ENCODE measurements at places on chromosomes 12 and 14. TPM values are rescaled to one million over a fixed set of nuclear protein-coding genes. Genes with fewer than 3 reads are reported as not detected.
A peak's percentile ranks its signal among the peaks of the same experiment; 100 is the strongest.

DNA sequence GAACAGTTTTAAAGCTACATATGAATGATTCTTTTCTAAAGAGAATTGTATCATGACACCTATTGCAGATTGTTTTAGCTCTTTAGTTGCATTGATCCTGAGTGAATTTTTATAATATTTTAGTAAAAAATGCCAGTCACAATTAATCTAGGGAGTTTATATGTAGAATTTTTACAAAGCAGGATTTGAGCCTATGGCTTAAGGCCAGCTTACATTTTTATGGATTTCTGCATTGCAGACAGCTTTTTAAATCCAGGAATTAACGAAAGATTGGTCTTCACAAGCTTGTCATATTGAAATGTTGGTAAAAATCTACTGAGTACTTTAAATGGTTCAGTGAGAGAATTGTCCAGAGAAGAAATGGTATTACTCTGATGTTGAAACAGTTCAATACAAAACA is 358.0 kb downstream of the TMTC2 start:
- DNase-seq: no peak

- peak; percentile 39 for DNase-seq
These were observed 91.8 kb downstream of the EML1 start for GRCh38 chr14:99884834-99885648.

DNA sequence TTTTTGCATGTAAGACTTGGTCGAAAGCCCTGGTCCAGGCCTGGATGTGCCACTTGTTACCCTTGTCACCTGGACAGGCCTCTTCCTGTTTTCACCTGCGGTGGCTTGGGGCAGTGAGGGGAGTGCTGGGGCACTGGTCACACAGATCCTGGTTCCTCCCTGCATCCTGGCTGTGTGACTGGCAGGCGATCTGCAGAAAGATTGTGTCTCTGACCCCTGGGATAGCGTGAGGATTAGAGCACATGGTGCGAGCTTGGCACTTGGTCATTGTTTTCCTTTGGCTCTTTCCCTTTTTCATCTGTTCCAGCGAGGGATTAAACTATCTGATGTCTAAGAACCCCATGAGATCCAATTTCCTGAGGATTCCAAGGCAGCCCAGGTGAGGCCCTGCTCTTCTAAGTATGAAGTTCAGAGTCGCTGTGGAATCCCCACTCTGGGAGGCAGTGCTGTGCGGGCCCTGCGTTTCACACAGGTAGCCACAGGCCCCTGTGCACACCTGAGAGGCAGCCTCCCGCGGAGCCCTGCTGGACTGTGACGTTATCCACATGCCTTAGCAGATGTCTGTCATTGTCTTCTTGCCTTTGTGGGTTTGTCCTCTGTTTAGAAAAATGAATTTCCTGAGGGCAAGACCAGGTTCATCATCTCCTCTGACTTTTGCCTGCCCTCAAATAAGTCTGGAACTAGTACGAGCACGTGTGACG is 288.4 kb downstream of the CACNA1C start:
- no peak for DNase-seq

DNA sequence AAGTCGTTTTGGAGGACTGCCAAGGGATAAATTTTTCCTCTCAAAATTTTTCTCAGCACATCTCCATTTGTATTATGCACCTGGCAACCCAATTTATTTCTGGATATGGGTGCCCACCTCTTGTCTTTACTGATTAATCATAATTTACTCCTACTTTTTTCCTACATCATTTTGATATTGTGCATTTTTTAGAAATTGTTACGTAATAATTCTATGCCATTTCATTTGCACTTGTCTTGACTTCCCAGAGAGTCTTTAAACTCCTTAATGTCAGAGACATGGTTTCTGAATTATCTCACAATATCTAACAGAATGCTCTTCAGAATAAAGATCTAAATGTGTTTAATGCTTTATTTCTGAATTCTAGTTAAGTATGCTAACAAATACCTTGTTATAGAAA is 113.1 kb downstream of the TMTC3 start:
- no peak for DNase-seq

FOXN4 gene
- not detected for total RNA-seq

- DNase-seq: no peak
These were observed 171.1 kb downstream of the DACT1 start for GRCh38 chr14:58808828-58809227.

DNA sequence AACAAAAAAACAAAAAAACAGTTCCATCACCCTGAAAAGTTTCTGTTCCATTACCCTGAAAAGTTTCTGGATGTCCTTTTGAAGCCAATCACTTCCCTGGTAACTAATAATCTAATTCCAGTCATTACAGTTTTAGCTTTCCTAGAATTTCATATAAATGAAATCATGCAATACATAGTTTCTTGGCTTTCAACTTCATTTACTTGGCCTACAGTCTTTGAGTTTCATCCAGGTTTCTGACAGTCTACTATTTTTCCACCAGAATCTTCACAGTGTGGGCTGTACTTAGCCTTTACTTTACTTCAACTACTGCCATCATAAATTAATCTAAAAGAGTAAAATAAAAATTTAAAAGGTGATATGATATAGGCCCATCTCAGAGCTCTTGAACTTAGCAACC is 55.5 kb downstream of the RPS6KA5 start:
- no peak for DNase-seq

FGF6 gene
- not detected for total RNA-seq

- DNase-seq: peak; percentile 13
These were observed at the start of gene PPFIA2 for GRCh38 chr12:81759190-81760051. TSS of gene PPFIA2 (minus strand) at chr12:81759350.

- DNase-seq: no peak
These were observed 72.5 kb downstream of the TSPAN9 start for GRCh38 chr12:3149515-3150307.

PEX5 gene
- total RNA-seq: 23.3 TPM

DNA sequence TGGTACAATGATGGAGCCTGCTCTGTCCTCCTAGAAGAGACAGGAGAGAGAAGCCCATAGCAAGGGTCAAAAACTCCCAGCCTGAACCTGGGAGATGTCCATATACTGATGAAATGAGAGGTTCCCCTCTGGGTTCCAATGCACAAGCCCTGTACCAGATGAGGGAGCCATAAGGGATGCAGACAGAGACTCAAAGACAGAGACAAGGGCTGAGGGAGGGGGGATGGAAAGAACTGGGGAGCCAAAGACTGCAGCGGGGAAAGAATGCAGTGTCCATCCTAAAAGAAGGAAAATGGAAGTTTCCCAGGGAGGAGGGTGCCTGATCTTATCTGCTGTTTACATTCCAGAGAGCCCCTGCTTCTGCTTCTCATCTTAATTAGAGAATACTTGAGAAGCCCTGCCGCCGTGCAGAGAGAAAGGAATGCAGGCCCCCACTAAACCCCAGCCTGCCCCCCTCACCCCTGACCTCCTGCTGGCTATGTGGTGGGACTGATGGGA is 27.7 kb downstream of the KRT18 start:
- DNase-seq: no peak

- DNase-seq: no peak
These were observed 258.6 kb downstream of the ZFP36L1 start for GRCh38 chr14:68534276-68534675.

DNA sequence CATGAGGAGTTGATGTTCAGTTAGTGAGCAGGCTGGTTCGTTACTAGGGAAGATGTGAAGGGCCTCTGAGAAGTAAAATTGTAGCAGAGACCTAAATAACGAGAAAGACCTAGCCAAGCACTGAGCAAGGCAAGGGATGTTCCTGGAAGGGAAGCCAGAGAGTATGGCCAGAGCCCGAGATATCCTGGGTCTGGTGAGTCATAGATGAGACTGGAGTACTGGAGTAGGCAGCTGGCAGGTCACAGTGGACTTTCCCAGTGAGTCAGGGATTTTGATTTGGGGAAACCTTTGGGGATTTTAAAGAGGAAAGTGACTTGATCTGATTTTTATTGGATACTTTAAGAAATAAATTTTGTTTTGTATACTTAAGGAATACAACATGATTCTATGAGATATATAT is 369.0 kb downstream of the DIO2 start:
- DNase-seq: peak; percentile 8

- no peak for DNase-seq
These were observed 151.3 kb upstream of the DCN start for GRCh38 chr12:91333966-91334365.

DNA sequence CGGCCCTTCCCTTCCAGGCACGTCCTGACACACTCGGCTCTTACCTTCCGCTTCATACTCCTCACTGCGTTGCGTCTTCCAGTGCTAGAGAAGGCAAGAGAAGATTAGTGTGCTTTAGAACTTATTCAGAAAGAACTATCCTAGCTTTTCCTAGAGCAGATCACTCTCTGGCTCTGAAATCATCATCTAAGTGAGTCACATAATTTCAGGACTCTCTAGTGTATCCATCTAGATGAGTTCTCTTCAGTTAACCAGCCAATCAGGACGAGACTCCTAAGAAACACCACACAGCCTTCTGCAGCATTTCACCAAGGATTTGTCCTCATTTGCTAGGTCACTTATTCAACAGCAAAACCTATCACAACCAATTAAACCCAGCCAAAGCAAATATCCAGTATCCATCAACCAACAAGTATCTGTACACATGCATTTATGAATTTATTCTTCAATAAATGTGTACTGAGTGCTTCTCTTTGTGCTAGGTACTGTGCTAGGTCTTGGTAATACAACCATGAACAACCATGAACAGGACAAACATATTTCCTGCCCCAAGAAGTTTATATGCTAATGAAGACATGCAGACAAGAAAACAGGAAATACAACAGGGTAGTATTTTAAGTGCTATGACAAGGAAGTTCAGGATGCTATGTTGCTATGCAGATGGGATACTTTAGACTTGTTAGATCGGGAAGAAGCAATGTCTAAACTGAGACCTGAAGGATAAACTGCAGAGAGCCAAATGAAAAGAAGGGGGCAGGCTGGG is 52.1 kb downstream of the NIN start:
- peak; percentile 25 for DNase-seq

GRCh38 chr12:131928080-131928710 is 881 bp upstream of the PUS1 start:
- DNase-seq: no peak

DNA sequence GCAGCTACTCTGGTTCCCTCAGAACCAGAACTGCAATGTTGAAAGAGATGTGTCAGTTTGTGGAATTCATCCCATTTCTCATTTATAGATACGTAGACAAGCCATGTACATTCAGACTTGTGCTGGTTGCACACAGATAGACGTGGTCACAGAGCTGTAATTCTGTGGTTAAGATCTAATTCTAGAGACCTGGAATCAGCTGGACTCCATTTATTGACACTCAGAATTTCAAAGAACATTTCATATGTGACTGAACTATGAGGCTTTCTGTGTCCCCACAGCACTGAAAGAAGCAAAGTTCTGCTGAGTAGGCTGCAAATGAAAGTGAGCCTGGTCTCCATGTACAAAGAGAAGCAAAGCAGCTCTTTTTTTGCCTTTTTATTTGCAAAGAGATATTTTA is 220.2 kb upstream of the NAV3 start:
- no peak for DNase-seq

- no peak for DNase-seq
These were observed 34.3 kb downstream of the SERPINA3 start for GRCh38 chr14:94646481-94646880.

KRT74 gene
- not detected for total RNA-seq

DNA sequence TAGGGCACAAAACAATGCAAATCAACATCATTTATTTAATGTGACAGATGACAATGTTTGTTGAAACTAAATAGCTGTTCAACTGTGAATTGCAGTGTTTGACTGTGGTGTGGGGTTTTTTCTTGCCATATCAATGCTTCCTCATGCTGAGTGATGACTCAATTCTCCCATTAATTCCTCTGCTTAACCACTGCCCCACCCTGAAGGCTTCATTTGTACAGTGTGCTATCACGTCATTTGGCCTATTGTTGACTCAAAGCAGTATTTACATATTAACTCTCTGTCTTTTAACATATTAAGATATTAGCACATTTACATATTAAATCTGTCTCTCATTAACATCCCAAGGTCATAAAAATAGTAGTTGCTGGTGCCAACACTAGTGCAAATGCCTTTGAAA is 164.8 kb upstream of the NRXN3 start:
- DNase-seq: peak; percentile 92

GRCh38 chr12:126349383-126349782 is 1284.1 kb downstream of the AACS start:
- no peak for DNase-seq

GRCh38 chr12:98808243-98808875 is 163.3 kb downstream of the APAF1 start:
- no peak for DNase-seq

ADGRD1 gene
- total RNA-seq: not detected

- peak; percentile 93 for DNase-seq
These were observed at the start of gene ZNF140 for GRCh38 chr12:133080368-133081158. TSS of gene ZNF140 (plus strand) at chr12:133080923. CDS start at chr12:133081321, 398 bp downstream.

DNA sequence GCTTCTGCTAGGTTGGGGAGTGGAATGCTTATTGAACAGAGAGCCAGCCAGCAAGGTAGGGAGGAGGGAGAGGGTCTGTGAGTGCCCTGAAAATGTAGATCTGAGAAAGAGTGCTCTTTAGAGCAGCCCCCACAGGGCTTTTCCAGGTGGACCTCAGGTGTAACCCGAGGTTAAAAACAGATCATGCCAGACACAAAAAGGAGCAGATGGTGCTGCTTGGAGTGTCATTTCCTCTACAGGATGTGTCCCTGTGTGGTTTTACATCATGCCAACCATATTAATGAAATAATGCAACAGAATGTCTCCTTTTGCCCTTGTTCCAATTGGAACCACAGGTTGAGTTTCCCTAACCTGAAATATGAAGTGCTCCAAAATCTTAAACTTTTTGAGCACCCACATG is 6.4 kb downstream of the SUSD6 start:
- no peak for DNase-seq

DNA sequence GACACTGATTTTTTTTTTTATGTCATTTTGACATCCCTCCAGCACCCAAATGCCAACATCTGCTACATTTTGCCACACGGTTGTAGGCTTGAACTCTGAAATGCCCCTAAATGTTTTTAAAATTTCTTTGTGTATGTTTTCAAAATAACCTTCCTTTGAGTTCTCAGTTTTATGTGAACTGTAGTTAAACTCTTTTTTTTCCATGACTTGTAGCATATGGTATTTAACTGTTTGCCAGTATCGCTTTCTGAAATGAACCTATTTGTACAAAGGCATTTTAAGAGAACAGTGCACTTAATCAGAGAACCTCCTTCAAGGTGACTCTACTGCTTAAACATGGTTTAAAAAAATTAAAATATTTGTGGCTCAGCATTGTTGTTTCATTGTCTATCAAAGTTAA is 61.5 kb downstream of the PDE3A start:
- no peak for DNase-seq

- no peak for DNase-seq
These were observed 14.0 kb upstream of the CRADD start for GRCh38 chr12:93663006-93663728.
